ENCODE measurements at places on chromosomes 16 and 17. TPM values are rescaled to one million over a fixed set of nuclear protein-coding genes. Genes with fewer than 3 reads are reported as not detected.

Gene ANKRD40CL
- total RNA-seq = not detected

Gene DHRS7C
- not detected for total RNA-seq

Gene FNDC8
- total RNA-seq = not detected

Gene APOH
- total RNA-seq = not detected

Gene TBX6
- 0.58 TPM for total RNA-seq

DNA sequence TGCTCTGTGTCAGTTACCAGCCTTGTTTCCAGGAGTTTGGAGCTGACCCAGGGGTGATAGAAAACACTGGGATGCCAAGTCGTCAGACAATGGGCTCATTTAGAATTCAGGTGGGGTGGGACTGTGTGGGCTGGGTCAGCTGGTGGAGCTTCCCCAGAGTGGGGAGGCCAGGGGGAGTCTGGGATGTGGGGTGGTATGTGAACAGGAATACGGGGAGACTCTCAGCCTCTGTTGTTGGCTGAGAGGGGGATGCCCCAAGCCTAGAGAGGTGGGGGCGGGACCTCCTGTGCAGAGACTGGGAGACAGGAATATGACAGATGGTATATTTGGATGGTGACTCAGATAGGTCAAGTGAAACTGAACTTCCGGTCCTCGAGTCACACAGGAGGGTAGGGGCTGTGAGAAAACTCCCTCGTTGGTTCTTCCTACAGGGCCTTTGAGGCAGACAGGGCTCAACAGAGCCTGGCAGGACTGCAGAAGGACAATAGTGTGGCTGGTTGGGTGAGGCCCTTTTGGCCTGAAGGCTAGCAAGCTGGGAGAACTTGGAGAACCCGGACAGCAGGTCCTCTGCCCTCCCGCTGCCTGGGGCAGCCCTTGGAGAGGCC, 23.7 kb downstream of the CDH1 start:
- DNase-seq = no peak

- no peak for DNase-seq
Measured at GRCh38 chr17:80163336-80163735, 6.5 kb upstream of the CARD14 start.

GRCh38 chr16:66383551-66383950, 17.1 kb downstream of the CDH5 start:
- no peak for DNase-seq

DNA sequence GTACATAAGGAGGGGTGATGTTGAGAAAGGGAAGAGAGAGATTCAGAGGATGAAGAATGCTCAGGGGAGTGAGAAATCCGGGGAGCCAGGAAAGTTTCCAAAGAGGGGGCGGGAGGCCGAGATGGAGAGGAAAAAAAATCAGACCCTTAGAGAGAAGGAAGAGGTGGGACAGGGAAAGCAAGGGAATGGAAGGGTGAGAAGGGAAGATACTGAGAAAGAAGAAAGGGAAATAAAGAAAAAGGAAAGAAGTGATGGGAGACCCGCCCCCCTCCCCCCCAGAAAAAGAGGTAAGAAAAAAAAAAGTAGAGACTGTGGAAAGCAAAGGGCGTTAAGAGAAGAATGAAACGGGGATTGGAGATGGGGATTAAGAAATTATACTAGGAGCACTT, 507 bp downstream of the DYNLRB2 start:
- no peak for DNase-seq

Data from kidney epithelial cell (primary cell).